ENCODE measurements at places on chromosomes 16 and 17.

DNA sequence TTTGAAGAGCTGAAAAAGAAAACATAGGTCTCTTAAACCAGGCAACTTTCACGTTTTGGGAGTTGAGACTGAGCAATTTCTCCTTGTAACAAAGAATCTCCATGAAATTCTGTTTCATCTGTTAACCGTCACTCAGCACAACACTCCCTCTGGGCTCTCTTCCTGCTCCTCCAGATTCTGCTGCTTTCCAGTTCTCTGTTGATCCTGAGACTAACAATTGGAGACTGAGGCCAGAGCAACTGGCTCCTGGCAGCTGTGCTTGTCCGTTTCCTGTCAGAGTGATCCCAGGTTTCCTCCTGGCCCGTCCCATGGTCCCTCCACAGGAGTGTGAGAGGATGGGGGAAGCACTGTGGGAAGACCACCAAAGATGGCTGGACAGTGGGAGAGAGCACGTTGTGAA, 32.5 kb downstream of the IST1 start:
- DNase-seq: no peak

GRCh38 chr16:89434490-89434889, 55.9 kb downstream of the ANKRD11 start:
- no peak for DNase-seq

DNA sequence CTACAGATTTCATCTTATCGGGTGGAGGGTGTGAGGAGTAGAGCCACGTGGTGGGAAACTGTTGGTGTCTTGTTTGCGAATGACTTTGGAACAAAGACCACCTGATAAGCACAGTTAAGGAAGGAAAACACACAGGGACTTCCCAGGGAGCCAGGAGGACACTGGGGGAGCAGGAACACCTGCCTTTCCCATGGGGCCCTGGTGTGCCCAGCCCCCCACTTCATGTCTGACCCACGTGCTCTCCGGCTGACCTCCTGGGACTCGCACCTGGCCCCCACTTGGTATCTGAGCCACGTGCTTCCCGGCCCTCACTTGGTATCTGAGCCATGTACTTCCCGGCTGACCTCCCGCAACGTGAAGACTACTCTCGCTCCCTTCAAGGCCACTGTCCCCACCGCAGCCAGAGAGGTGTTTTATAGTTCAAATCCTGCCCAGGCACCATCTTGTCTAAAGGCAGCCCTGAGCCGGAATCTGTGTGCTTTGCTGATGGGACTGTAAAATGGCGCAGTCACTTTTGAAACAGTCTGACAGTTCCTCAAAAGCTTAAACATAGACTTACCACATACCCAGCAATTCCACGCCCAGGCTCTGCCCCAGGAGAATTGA, 5.4 kb upstream of the CSNK1D start:
- DNase-seq: no peak

GRCh38 chr16:67150833-67151396, at the start of gene B3GNT9:
Gene B3GNT9, minus strand, starts transcription at chr16:67150998. Its CDS starts 513 bp downstream, at chr16:67150485.
- DNase-seq: peak; percentile 56

- no peak for DNase-seq
These were observed 30.5 kb upstream of the YPEL2 start for GRCh38 chr17:59300941-59301340.

GRCh38 chr16:9148374-9149015, 57.1 kb downstream of the HAPSTR1 start:
- DNase-seq: no peak

GRCh38 chr17:80960797-80961452, 30.7 kb upstream of the CHMP6 start:
- DNase-seq: no peak

GRCh38 chr16:88681709-88682451, 4.4 kb downstream of the SNAI3 start:
- no peak for DNase-seq

DNA sequence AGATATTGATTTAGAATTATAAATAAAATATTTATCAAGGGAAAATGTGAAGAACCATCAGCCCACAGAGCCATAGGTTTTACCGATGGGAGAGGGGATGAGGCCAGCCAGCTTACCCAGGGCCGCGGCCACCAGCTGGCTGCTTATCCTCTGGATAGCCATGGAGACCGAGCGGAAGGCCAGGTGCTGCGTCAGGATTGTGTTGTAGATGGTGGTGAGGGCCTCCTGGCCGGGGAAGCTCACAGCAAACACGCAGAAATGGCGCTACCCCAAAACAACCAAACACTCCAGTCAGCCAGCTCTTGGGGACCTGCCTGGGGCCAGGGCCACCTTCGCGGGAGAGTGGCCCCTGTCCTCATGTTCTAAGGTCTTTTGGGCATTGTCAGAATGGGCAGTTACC, 97.8 kb downstream of the DNAH17 start:
- DNase-seq: no peak

DNA sequence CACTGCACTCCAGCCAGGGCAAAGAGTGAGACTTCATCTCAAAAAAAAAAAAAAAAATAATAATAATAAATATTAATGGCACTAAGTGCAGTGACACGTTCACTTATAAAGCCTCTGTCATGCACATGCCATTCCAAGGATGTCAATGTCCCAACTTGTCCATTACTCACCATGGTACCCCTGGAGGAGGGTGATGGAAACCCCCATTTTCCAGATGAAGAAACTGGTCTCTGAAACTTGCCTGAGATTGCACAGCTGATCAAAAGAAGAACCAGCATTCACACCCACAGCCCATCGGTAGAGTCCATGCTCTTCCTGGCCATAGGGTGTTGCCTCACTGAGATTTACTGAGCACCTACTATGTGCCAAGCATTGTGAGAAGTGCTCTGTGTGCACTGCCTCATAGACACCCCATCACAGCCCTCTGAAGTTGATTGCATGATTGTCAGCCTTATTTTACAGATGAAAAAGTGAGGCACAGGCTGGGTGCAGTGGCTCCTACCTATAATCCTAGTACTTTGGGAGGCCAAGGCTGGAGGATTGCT, 123.7 kb downstream of the ABCC1 start:
- DNase-seq: no peak

DNA sequence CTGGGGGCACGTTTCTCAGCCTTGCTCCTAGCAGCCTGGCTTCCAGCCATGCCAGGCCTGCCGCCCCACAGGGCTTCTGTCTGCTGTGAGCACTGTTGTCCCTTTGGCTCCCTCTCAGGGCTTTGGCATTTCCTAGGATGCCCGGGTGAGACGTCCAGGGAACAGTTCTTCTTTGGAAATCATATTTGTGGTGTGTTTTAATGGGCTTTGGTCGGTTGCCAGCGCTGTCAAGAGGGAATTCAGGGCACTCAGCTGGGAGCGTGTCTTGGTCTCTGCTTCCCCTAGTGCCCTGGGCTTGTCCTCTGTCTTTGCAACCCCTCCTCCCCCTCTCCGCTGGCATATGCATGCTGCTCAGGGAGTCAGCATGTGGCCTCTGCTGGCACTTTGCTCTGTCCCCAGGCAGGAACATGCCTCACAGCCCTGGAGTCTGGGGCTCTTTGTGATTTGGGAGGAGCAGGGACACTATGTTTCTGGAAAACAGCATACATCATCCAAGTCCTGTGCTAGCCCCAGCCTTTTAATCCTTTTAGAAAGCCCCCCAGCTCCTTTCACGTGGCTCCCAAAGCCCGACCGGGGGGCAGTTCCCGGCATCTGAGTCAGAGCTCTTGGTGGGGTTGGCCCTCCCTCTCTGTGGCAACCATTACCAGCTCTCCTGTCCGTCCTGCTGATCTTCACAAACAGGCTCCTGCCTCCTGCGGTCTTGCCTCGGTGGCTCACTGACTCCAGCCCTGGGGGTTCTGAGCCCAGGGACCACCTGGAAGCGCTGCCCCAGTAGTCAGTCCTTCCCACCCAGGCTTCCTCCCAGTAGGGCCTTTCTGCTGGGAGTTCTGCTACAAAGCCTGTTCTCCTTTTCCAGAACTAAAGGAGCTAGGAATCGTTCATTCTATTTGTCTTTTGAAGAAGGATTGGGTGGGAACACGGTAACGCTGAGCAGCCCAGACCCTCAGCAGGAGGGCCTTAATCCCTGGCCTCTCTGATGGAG, 26.7 kb downstream of the SAP30BP start:
- peak; percentile 95 for DNase-seq

GRCh38 chr16:51175081-51175480, 24.0 kb upstream of the SALL1 start:
- no peak for DNase-seq

GRCh38 chr17:47297661-47298400, 25.9 kb upstream of the EFCAB13 start:
- no peak for DNase-seq

- DNase-seq: no peak
These were observed 24.6 kb downstream of the COG7 start for GRCh38 chr16:23428351-23428750.

GRCh38 chr16:10765772-10766171, 22.1 kb downstream of the NUBP1 start:
- DNase-seq: no peak

DNA sequence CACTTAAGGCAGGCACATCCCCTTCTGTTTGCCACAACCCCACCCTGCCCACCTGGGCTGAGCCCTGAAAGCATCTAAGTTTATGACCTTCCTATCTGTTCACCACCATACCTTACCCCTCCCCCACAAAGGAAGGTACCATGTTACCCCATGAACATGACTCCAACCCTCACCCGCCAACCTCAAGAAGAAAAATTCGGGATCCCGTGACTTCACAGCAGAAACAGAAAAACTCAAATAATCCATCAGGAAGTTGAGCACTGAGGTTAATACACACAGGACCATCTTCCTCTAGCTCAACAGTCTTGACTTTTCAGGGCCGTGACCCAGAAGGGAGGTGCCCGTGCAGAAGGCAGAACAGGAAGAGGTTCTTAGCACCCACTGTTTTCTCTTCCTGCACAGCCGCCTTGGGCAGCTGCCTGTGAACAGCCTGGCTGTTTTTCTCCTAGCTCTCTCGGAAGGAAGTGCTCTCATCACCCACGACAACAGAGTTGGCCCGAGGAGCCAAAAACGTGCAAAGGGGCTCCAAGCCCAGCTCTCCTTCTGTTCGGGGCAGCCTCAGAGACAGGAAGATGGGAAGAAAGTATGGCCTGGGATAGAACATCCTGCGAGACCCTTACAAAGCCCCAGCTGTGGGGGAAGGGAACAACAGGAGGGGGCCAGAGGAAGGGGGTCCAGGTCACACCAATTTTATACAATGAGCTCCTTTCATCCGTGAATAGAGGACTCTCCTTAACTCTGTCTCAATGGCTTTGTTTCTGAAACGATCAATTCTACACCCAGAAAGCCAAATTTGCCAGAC, 101.1 kb downstream of the XYLT1 start:
- DNase-seq: no peak
